ENCODE measurements at places on chromosomes 6 and 20.

DNA sequence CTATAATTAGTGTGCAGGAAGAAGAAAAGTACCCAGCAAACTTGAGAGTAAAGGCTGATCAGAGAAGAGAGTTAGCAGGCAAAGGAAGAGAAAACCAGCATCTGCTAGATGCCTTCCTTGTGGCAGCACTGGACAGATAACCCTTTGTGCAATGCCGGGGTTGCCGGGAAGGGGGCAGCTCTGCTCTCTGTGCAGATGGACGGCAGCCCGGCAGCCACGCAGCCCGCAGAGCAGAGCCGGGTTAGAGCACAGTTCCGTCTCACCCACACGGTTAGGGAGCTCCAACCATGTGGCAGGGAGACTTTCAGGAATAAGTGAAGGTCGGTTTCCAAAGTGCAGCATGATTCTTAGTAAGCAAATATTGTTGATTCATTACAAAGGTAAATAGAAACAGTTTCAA is 80.0 kb upstream of the RPS6KA2 start:
- no peak for DNase-seq

DNA sequence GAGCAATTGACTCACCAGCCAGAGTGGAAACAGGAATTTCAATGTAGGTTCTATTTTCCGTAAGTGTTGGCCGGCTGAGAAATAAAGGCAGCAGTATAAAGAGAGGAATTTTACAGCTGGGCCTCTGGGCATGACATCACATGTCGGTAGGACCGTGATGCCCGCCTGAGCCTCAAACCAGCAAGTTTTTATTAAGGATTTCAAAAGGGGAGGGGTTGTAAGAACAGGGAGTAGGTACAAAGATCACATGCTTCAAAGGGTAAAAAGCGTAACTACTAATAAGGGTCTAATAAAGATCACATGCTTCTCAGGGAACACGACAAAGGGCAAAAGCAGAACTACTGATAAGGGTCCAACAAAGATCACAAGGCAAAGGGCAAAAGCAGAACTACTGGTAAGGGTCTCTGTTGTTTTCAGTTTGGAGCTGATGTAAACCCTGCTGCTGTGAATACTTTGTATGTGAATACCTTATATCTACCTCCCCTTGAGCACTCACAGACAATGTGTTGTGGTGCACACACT is 9.0 kb upstream of the TULP4 start:
- DNase-seq = no peak

- DNase-seq = no peak
Observed at GRCh38 chr6:133544419-133544818, 303.3 kb downstream of the EYA4 start.

GRCh38 chr6:64926051-64926450 is 781.0 kb downstream of the EYS start:
- DNase-seq = no peak

DNA sequence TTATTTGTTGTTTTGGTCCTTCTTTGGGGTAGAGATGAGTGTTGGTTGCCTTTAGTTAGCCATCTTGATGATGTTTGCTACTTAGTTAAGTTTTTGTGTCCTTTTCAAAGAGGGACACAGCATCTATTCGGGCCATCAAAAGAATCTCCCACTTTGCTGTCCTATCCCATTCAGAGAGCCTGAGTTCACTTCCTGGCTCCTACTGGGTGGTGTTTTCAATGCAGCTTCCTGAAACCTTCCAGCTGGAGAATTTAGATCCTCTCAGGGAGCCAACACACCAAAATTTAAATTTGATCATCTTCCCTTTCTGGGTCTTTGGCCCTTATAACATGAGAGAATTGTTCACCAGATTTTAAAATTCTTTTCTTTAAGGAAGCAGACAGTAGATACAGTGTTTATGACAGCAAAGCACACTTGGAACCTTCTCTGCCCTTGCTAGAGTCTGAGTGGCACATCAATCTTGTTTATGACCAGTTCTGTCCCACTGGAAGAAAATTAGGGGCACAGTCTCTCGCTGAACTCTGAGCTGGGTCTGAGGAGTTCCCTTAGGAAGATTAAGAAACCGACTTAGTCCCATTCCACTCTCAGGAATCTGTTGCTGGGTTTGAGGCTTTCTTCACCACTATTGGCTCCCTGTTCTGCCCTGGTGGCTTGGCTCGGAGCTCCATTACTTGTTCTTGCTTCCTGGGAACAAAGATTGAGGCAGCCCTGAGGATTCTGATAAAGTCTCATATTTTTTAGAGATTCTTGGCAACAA is 115.5 kb downstream of the CCDC170 start:
- no peak for DNase-seq

DNA sequence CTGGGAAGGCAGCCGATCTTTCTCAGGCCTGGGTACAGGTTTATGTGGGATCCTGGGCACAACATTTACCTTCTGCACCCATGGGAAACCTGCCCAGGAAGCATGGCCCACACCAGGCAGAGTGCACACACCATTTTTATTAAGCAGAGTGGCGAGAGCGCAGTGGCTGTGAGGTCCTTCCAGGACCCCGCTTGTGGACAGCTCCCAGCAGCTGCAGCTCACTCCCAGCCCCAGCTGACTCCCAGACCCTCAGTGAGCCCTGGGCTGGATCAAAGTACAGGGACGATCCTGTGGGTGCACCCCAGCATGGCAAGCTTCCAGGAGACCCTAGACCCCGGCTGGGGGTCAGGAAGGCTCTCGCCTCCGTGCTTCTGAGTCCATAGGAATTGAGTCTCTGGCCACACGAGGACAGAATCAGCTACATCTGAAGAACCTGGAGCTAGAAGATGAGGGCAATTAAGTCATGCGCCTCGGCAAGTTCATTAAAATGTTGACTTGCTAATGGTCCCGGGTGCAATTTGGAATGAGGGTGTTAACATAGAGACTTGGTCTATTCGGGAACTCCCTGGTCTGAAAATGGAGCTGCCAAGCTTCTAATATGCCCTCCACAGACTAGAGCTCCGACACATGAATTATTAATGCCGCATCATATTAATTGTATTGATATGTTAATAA is 65.4 kb upstream of the SLCO4A1 start:
- DNase-seq = no peak

DNA sequence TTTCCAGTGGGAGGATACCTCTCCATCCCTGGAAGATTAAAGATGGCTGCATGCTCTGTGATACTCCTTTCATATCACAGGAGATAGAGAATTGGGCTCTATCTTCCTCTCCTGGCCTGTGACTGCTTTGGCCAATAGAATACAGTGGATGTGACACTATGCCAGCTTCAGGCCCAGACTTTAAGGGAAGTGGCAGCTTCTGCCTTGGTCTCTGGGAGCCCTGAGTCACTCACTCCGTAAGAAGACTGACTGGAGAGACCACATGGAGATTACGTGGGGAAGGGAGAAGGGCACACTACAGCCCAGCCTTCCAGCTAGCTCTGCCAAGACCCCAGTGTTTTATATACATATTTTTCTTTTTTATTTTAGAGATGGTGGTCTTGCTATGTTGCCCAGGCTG is 10.4 kb upstream of the MMP9 start:
- DNase-seq = no peak
